Aortic smooth muscle cell (primary cell): ENCODE measurements at places on chromosomes 4 and X. TPM values are rescaled to one million over a fixed set of nuclear protein-coding genes. Genes with fewer than 3 reads are reported as not detected.

PDE5A gene
- total RNA-seq, result 58.8 and 146 TPM in 2 replicates

ALAS2 gene
- not detected in 2 replicates for total RNA-seq

RS1 gene
- not detected in 2 replicates for total RNA-seq

STOX2 gene
- total RNA-seq, result 1.5 and 1.8 TPM in 2 replicates

RASSF6 gene
- 0.13 TPM in 1 of 2 replicates, not detected in the other for total RNA-seq

SYNPO2 gene
- 1.6 and 2.4 TPM in 2 replicates for total RNA-seq

ADH7 gene
- not detected in 2 replicates for total RNA-seq

INTU gene
- 2.9 and 4.2 TPM in 2 replicates for total RNA-seq

MAEA gene
- 56.0 and 56.5 TPM in 2 replicates for total RNA-seq

PPEF1 gene
- total RNA-seq, result under 0.01 TPM in 1 of 2 replicates, not detected in the other

GAB3 gene
- total RNA-seq, result 3.2 and 4.1 TPM in 2 replicates

GAGE12E gene
- total RNA-seq, result not detected in 2 replicates

CSN3 gene
- total RNA-seq, result not detected in 2 replicates

FGB gene
- not detected in 2 replicates for total RNA-seq

POU4F2 gene
- not detected in 2 replicates for total RNA-seq

MAGEE2 gene
- total RNA-seq, result under 0.01 TPM in 1 of 2 replicates, not detected in the other

APLN gene
- total RNA-seq, result 3.1 and 9.2 TPM in 2 replicates

RTL3 gene
- total RNA-seq, result not detected in 2 replicates

CCSER1 gene
- total RNA-seq, result under 0.01 and 0.13 TPM in 2 replicates

GPC4 gene
- 0.53 and 1.1 TPM in 2 replicates for total RNA-seq

HPGDS gene
- total RNA-seq, result not detected in 2 replicates
